ENCODE measurements at places on chromosomes 11 and 22. TPM values are rescaled to one million over a fixed set of nuclear protein-coding genes. Genes with fewer than 3 reads are reported as not detected.

Gene FJX1
- 3.8 TPM for total RNA-seq

Gene TMPRSS5
- 0.29 TPM for total RNA-seq

Gene GGTLC2
- total RNA-seq, result not detected

Gene MYO7A
- 0.06 TPM for total RNA-seq

Gene IGSF9B
- total RNA-seq, result 36.0 TPM

Gene MS4A13
- not detected for total RNA-seq

- no peak overlapping the region for H3K27ac ChIP-seq
- no peak overlapping the region for H3K4me3 ChIP-seq
- H3K36me3 ChIP-seq, result no peaks in the 10 kb centered on the region
- H3K27me3 ChIP-seq, result no peaks in the 10 kb centered on the region
- no peaks in the 10 kb centered on the region for H3K4me1 ChIP-seq
- no peak for DNase-seq
Measured at GRCh38 chr11:69382131-69383128, 88.5 kb downstream of the MYEOV start.

GRCh38 chr11:94303966-94304958 lies at the start of gene IZUMO1R:
IZUMO1R (plus strand) TSS chr11:94304580; CDS start chr11:94305637, 1,057 bp downstream.
- DNase-seq, result no peak
- no peak within 1 kb of the TSS for H3K27ac ChIP-seq
- H3K36me3 ChIP-seq, result no peaks in the 10 kb centered on the region
- H3K4me3 ChIP-seq, result no peak within 1 kb of the TSS

GRCh38 chr11:91495837-91496236 lies 728.8 kb upstream of the FAT3 start:
- H3K27ac ChIP-seq, result no peak overlapping the region
- no peak for DNase-seq
- H3K36me3 ChIP-seq, result no peaks in the 10 kb centered on the region

GRCh38 chr11:46339816-46340215 lies 7.4 kb upstream of the DGKZ start:
- H3K4me1 ChIP-seq, result peaks cover 39% of the 10 kb centered on the region
- H3K4me3 ChIP-seq, result no peak overlapping the region
- H3K27me3 ChIP-seq, result no peaks in the 10 kb centered on the region
- no peak overlapping the region for H3K27ac ChIP-seq

- H3K27ac ChIP-seq, result peak overlapping the region; percentile 99
- H3K4me3 ChIP-seq, result peak overlapping the region; percentile 98
- peaks cover 33% of the 10 kb centered on the region for H3K36me3 ChIP-seq
- peaks cover 41% of the 10 kb centered on the region for H3K4me1 ChIP-seq
- DNase-seq, result no peak
Measured at GRCh38 chr22:40345271-40345670, 1.0 kb upstream of the ADSL start.

- H3K4me3 ChIP-seq, result no peak overlapping the region
- no peak for DNase-seq
- H3K4me1 ChIP-seq, result peaks cover 82% of the 10 kb centered on the region
- H3K27ac ChIP-seq, result no peak overlapping the region
- H3K27me3 ChIP-seq, result no peaks in the 10 kb centered on the region
- H3K36me3 ChIP-seq, result peaks cover 10% of the 10 kb centered on the region
Measured at GRCh38 chr11:13298765-13299164, 21.2 kb downstream of the BMAL1 start.

DNA sequence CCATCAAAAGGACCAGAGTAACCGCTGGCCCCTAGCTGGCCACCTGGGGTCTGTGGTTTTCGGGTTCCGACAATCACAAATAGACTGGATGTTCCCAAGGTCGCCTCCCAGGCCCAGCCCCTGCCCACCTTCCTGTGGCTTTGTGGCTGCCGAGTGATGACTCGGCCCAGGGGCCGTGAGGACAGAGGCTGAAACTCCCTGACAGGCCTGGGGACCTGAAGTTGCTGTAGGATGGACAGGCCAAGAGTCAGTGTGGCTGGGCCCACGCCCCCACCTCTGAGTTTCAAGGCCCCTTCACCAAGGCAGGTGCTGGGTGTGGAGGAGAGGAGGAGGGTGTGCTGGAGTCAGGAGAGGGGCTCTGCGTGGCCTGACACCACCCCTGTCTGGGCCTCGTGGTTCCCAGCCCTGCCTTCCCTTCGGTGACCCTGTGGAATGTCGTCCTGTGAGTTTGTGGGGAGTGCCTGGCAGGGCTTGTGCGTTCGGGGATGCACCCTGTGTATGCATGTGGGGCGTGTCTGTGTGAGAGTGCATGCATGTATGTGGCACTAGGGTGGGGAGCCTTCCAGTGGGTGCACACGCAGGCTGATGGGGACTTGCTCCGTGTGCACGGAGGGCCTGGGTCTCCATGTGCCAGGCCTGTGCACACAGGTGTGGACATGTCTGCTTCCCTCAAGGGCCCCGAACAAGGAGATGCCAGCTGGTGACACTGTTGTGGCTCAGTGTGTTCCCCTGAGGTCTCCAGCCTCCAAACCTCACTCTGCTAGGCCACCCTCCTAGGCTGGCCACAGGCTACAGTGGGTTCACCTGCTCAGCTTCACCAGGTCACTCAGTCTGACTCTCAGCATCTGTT lies 8.4 kb upstream of the MGAT3 start:
- H3K4me1 ChIP-seq, result peaks cover 22% of the 10 kb centered on the region
- no peaks in the 10 kb centered on the region for H3K27me3 ChIP-seq
- no peak overlapping the region for H3K4me3 ChIP-seq
- DNase-seq, result no peak
- peaks cover 2% of the 10 kb centered on the region for H3K36me3 ChIP-seq

GRCh38 chr11:45237711-45238315 lies 48.3 kb downstream of the SYT13 start:
- H3K4me3 ChIP-seq, result no peak overlapping the region
- peaks cover 3% of the 10 kb centered on the region for H3K4me1 ChIP-seq
- no peak for DNase-seq
- no peaks in the 10 kb centered on the region for H3K36me3 ChIP-seq
- H3K27ac ChIP-seq, result no peak overlapping the region

GRCh38 chr22:25419247-25420113 lies 145.0 kb upstream of the GRK3 start:
- H3K4me1 ChIP-seq, result peaks cover 23% of the 10 kb centered on the region
- H3K27ac ChIP-seq, result no peak overlapping the region
- DNase-seq, result no peak

DNA sequence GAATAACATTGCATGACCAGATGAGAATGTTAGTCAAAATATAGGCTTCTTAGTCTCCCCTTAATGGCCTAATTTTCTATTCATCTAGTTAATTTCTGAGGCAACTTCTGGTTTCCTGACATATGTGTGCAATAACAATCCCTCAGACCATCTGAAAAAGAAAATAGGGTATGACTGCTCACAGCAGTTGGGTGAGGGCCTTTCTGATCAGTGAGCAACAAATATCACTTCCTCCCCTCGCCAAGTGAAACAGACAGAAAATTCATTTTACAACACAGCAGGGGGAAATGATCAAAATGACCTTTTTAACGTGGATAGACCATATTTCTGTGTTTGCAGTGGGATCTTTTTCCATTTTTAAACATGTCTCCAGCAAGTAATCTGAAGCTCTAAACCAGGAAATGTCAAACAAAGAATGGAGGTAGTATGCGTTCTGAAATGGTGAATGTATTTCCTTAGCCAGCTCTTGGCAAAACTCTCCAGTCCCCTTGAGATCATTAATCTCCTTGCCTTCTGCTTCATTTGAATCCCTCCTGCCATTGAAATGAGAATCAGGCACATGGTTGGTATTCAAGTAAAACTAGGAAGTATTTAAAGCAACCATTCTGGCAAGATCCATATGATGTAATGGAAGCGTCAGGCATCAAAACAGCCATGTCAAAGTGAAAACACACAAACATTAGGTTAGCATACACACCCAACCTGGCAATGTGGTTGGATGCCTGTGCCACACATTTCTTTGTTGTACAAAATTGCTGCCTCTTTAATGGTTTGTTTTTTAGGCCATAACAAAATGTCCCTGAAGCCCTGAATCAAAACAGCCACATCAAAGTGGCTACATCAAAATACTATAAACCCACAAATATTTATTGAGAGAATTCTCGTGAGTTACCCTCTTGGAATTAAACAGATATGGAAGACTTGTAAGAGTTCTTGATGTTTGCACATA lies 100.1 kb downstream of the SLC1A2 start:
- DNase-seq, result no peak
- peak overlapping the region; percentile 11 for H3K27ac ChIP-seq
- no peaks in the 10 kb centered on the region for H3K27me3 ChIP-seq
- H3K4me3 ChIP-seq, result no peak overlapping the region

DNA sequence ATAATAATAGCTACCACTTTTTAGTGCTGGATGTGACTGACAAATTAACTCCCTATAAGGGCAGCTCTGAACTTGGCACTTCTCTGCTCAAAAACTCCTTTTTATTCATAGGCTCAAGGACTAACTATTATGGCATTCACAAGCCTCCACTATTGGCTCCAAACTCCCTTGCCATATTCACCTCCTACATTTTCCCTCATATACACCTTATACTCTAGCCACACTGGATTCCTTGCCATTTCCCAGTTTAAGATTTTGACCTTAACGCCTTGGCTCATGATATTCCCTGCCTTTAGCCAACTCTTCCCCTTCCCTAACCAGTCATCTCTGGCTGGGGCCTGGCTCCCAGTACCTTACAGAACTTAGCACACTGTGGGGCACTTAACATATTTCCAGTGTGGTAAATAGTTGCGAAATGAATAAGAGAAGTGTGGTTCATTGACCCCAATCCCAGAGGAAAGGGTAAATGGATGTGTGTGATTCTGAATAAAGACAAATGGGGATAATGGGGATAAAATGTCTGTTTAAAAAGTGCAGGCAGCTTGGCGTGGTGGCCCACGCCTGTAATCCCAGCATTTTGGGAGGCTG lies 40.0 kb upstream of the SORL1 start:
- H3K4me3 ChIP-seq, result no peak overlapping the region
- DNase-seq, result no peak
- no peaks in the 10 kb centered on the region for H3K27me3 ChIP-seq

- no peak for DNase-seq
- peaks cover 93% of the 10 kb centered on the region for H3K4me1 ChIP-seq
- peaks cover 55% of the 10 kb centered on the region for H3K36me3 ChIP-seq
- peak overlapping the region; percentile 89 for H3K27ac ChIP-seq
- H3K27me3 ChIP-seq, result no peaks in the 10 kb centered on the region
- peak overlapping the region; percentile 75 for H3K4me3 ChIP-seq
Measured at GRCh38 chr22:36369922-36370791, 17.6 kb downstream of the MYH9 start.

DNA sequence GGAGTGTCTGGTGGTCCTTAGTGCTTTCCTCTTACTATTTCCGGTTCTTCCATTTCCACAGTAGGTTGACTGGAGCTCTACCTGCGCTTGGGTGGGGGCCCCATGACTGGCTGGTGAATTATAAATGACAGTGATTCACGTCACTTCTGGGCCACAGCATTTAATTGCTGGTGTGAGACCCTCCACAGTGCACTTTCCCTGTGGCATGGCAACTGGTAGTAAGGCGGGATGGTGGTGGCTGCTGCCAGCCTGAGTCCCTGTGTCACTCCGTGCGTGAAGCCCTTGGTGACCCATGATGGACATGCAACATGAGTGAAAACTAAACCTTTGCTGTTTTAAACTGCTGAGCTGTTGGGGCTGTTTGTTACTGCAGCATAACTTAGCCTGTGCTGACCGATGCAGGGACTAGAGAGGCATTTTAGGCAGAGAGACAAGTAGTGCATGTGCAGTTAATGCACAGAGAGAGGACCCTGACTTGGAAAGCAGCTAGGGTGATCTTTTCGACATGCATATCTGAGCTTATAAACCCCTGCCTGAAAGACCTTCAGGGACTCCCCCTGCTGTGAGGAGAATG lies 3.1 kb downstream of the PRDM11 start:
- peaks cover 30% of the 10 kb centered on the region for H3K4me1 ChIP-seq
- H3K27ac ChIP-seq, result no peak overlapping the region
- peaks cover 13% of the 10 kb centered on the region for H3K27me3 ChIP-seq
- no peak for DNase-seq

- no peak overlapping the region for H3K4me3 ChIP-seq
- H3K36me3 ChIP-seq, result peaks cover 9% of the 10 kb centered on the region
Measured at GRCh38 chr11:7666292-7666866, 6.9 kb downstream of the CYB5R2 start.

DNA sequence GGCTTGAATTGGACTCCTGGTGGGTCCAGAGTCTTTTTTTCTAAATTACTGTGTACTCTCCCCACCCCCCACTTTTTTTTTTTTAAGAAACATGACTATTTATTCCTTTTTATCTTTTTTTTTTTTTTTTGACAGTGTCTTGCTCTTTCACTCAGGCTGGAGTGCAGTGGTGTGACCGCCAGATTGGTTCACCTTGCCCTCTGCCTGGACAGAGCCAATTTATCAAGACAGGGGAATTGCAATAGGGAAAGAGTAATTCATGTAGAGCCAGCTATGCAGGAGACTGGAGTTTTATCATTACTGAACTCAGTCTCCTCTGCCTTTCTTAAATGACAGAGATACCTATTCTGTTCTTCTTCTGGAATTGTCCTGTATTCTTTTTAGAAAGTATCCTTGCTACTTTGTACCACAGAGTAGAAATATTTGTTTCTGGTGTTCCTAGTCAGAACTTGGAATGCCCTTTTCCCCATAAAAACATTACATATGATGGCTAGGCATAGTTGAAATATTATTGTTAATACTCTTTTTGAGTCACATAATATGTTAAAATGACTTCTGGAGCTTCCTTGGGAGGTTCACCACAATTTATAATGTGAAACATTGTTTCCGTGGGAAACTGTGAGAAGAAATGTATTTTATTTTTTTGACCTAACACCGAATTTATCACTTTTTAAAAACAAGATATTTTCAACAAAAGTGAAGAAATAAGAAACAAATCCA lies 95.6 kb downstream of the UVRAG start:
- peaks cover 36% of the 10 kb centered on the region for H3K4me1 ChIP-seq
- no peak overlapping the region for H3K4me3 ChIP-seq
- H3K27me3 ChIP-seq, result no peaks in the 10 kb centered on the region
- peaks cover 20% of the 10 kb centered on the region for H3K36me3 ChIP-seq
- H3K27ac ChIP-seq, result no peak overlapping the region
- no peak for DNase-seq

GRCh38 chr11:120668537-120668936 lies 157.0 kb downstream of the GRIK4 start:
- no peaks in the 10 kb centered on the region for H3K4me1 ChIP-seq
- H3K4me3 ChIP-seq, result no peak overlapping the region
- DNase-seq, result no peak
- H3K36me3 ChIP-seq, result no peaks in the 10 kb centered on the region
- no peak overlapping the region for H3K27ac ChIP-seq

- H3K27ac ChIP-seq, result no peak overlapping the region
- peaks cover 7% of the 10 kb centered on the region for H3K4me1 ChIP-seq
- H3K36me3 ChIP-seq, result peaks cover 37% of the 10 kb centered on the region
- no peak overlapping the region for H3K4me3 ChIP-seq
- no peak for DNase-seq
Measured at GRCh38 chr22:36492109-36492508, 10.7 kb upstream of the TXN2 start.

- H3K4me1 ChIP-seq, result no peaks in the 10 kb centered on the region
- peaks cover 36% of the 10 kb centered on the region for H3K27me3 ChIP-seq
- no peaks in the 10 kb centered on the region for H3K36me3 ChIP-seq
- no peak for DNase-seq
Measured at GRCh38 chr11:76561245-76561644, 109.3 kb downstream of the LRRC32 start.

- H3K27ac ChIP-seq, result no peak overlapping the region
- H3K36me3 ChIP-seq, result no peaks in the 10 kb centered on the region
- H3K4me1 ChIP-seq, result no peaks in the 10 kb centered on the region
- no peak overlapping the region for H3K4me3 ChIP-seq
Measured at GRCh38 chr11:5398936-5399335, 15.3 kb downstream of the OR51M1 start.

- no peaks in the 10 kb centered on the region for H3K27me3 ChIP-seq
- no peaks in the 10 kb centered on the region for H3K36me3 ChIP-seq
- no peak overlapping the region for H3K27ac ChIP-seq
- no peak for DNase-seq
Measured at GRCh38 chr22:29224121-29224858, 18.6 kb downstream of the EMID1 start.

Data from activated naive CD8-positive, alpha-beta T cell treated with anti-CD3 and anti-CD28 coated beads for 36 hours (primary cell).